Stimulated activated CD8-positive, alpha-beta memory T cell treated with anti-CD3 and anti-CD28 coated beads, Interleukin-15, amount 100 ng/mL, for 24 hours (primary cell): ENCODE measurements at places on chromosomes 2 and 18.

GRCh38 chr2:20446255-20446916 lies 488 bp upstream of the RHOB start:
- no peak for DNase-seq

- DNase-seq: no peak
Measured at GRCh38 chr2:28296904-28297303, 95.8 kb upstream of the FOSL2 start.

GRCh38 chr2:97743913-97744312 lies 30.5 kb downstream of the ZAP70 start:
- no peak for DNase-seq

- no peak for DNase-seq
Measured at GRCh38 chr2:214481204-214481603, 70.3 kb downstream of the VWC2L start.
